Stimulated activated CD8-positive, alpha-beta memory T cell treated with anti-CD3 and anti-CD28 coated beads, Interleukin-7, amount 100 ng/mL, for 4 hours (primary cell): ENCODE measurements at places on chromosomes 1 and 21.

- DNase-seq, result no peak
Observed at GRCh38 chr21:28943631-28944030, 49.0 kb downstream of the LTN1 start.

DNA sequence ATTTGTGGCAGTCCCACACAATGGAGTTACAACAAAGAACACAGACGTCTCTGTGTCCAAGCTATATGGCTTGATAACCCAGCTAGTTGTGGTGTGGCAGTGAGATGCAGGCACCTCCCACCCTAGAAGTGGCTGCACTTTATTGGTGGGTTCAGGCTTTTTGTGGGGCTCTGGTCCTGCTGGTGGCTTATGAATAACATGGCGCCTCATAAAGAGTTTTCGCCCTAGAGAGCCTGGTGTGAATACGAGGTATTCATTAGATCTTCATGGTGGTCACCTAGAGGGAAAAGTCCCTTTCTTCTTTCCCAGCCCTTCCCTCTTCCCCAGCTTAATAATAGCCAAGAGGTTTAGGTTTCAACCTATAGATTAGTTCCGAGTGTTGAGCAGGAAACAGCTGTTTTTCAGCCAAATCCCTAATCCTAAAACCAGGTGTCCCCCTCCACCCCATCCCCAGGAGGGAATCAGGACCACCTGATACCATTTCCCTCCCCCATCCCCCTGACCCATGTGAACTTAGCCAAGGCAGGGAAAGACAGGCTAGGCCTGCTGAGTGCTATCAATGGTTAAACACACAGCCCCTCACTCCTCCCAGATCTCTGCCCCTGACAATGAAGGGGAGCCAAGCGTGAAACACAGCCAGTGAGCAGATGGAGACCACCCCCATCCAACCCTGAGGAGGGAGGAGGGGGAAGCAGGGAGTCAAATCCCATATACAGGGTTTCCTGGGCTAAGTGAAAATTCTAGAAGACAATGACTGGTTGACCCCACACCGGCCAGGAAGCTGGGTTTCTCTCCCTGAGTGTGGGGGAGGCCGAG lies 58.2 kb downstream of the NFASC start:
- DNase-seq, result no peak

- DNase-seq, result no peak
Observed at GRCh38 chr1:218304281-218305039, 19.4 kb downstream of the RRP15 start.

DNA sequence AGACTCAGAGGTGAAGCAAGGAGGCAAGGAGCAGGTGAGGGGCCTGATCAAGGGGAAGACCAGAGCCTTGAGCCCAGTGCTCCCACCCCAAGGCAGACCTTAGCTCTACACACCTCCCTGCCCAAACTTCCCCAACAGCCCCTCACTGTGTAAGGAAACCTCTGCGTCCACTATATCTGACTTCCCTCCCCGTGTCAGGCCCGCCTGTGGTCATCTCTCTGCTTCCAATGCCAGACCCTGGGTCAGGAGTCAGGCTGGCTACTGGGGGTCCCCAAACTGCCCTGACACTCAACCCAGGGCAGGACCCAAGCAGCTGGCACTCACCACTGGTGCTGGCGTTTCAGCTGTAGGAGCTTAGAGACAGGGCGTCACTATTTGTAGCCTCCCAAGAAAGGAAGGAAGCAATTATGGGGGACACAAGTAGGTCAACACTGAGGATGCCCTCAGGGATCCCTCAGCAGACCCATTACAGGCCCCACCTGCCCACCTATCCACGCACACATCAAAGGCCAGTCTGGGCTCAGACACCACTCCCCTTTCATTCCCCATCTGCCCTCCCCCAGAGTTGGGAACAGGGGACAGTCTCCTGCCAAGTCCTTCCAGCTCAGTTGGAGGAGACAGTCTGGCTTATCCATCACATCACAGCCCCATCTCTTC lies 811 bp upstream of the S100A3 start:
- no peak for DNase-seq

DNA sequence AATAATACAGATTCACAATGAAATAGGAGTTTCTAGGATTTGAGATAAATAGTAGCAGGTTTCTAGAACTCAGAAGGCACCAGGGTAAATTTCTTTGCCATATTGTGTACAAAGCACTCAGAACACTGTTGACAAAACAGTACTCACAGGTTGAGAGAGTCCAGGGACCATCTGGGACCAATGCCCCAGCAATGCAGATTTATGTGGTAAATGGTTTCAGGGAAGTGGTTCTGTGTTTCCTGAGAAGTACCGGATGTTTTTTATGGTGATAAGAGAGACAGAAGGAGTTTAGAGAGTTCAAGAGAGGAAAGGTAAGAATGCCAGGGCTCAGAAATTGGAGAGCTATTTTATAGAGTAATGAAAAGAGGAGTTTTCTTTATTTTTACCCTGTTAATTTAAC lies 29.6 kb upstream of the DIPK1A start:
- DNase-seq, result no peak
